ENCODE measurements at places on chromosomes 16 and 17. TPM values are rescaled to one million over a fixed set of nuclear protein-coding genes. Genes with fewer than 3 reads are reported as not detected.

CDK3 gene
- 7.5 TPM for total RNA-seq

TBC1D3 gene
- total RNA-seq = not detected

C16orf54 gene
- 0.44 TPM for total RNA-seq

CRYM gene
- total RNA-seq = 58.2 TPM

CHP2 gene
- 0.49 TPM for total RNA-seq

ANKRD40CL gene
- not detected for total RNA-seq

CFAP97D1 gene
- total RNA-seq = not detected

HID1 gene
- 16.0 TPM for total RNA-seq

DRC3 gene
- total RNA-seq = 13.9 TPM

MRPL45 gene
- 31.3 TPM for total RNA-seq

TVP23A gene
- total RNA-seq = 10.6 TPM

DBF4B gene
- 13.0 TPM for total RNA-seq

ACD gene
- total RNA-seq = 25.5 TPM

C17orf78 gene
- not detected for total RNA-seq

RAD51C gene
- 31.7 TPM for total RNA-seq

HAS3 gene
- 4.1 TPM for total RNA-seq

CD300E gene
- not detected for total RNA-seq

STH gene
- not detected for total RNA-seq

All from camera-type eye (tissue), 1 donor.